ENCODE measurements at places on chromosomes 11 and 22.

GRCh38 chr11:87528752-87529151, 491.0 kb downstream of the TMEM135 start:
- no peak for DNase-seq

DNA sequence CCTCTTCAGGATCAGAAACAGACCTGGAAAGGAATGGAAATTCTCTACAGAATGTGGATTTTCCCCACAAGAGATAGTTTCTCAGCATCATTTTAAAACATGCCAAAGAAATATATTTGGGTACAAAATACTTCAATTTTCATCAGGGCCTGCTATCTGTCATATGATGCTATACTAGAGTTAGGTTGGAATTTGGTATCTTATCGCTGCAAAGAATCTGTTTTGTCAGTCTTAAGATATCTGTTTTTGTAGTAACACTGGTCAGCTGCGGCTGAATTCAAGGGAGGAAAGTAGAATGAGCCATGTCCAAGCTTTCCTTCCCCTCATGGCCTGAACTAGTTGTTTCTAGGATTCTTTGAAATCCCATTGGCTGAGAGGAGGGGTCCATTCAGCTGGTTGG, 806.4 kb downstream of the KCNA4 start:
- no peak for DNase-seq

GRCh38 chr11:114301927-114302326, 5.7 kb downstream of the NNMT start:
- DNase-seq = no peak

- DNase-seq = no peak
Measured at GRCh38 chr11:88384669-88385005, 47.1 kb upstream of the CTSC start.

- DNase-seq = no peak
Measured at GRCh38 chr22:50503475-50504145, 3.9 kb downstream of the LMF2 start.
